ENCODE measurements at places on chromosomes 5 and 9. TPM values are rescaled to one million over a fixed set of nuclear protein-coding genes. Genes with fewer than 3 reads are reported as not detected.

- H3K27ac ChIP-seq = peak overlapping the region; percentile 92
- H3K4me1 ChIP-seq = peaks cover 31% of the 10 kb centered on the region
- no peaks in the 10 kb centered on the region for H3K36me3 ChIP-seq
- DNase-seq = peak; percentile 74
- no peak overlapping the region for H3K4me3 ChIP-seq
- no peaks in the 10 kb centered on the region for H3K27me3 ChIP-seq
These were observed 5.7 kb upstream of the STING1 start for GRCh38 chr5:139488260-139488659.

DNA sequence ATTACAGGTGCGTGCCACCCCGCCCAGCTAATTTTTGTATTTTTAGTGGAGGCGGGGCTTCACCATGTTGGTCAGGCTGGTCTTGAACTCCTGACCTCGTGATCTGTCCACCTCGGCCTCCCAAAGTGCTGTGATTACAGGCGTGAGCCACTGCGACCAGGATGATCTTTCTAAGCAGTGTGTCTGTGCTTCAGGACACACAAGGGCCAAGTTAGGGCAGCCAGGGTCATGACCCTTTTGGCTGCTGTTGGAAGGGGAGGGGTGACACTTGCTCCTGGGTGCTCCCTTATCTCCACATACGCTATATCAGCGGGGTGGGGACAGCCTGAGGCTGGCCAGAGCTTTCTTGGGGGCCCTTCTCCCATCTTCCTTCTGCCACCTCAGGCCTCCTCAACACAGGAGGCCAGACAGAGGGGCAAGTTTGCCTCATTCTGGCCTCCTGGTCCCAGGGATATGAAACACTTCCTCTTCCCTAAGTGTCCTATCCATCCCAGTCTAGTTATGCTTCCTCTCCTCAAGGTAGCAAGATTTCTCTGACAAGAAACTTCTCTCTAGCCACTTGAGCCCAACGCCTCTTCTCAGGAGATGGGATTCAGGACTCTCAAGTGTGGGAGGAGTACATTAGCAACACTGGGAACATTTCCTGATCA lies 1.9 kb upstream of the ZNF79 start:
- peaks cover 32% of the 10 kb centered on the region for H3K4me1 ChIP-seq
- peak overlapping the region; percentile 68 for H3K4me3 ChIP-seq
- no peaks in the 10 kb centered on the region for H3K27me3 ChIP-seq
- DNase-seq = no peak
- no peak overlapping the region for H3K27ac ChIP-seq
- H3K36me3 ChIP-seq = no peaks in the 10 kb centered on the region

- peak overlapping the region; percentile 52 for H3K4me3 ChIP-seq
- H3K36me3 ChIP-seq = no peaks in the 10 kb centered on the region
- H3K27me3 ChIP-seq = peaks cover 13% of the 10 kb centered on the region
- no peak for DNase-seq
- no peak overlapping the region for H3K27ac ChIP-seq
- H3K4me1 ChIP-seq = peaks cover 49% of the 10 kb centered on the region
These were observed 3.1 kb downstream of the CCDC183 start for GRCh38 chr9:136799079-136799853.

DNA sequence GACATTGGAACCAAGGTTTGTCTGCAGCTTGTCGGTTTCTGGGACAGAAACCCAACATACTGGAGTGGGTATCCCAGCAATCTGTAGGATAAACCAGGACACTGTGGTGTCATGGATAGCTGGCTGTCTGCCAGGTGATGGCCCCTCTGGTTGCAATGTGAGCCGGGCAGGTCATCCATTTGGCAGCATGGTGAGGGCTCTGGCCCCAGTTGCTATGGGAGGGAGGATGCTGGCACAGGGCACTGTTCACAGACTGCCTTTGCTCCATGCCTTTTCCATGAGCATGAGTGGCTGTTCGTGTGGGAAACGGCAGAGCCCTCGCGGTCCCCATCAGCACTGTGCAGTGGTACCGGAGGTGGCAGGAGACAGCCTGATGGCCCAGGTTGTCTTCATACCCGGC lies 6.4 kb downstream of the S1PR3 start:
- H3K4me1 ChIP-seq = peaks cover 63% of the 10 kb centered on the region
- H3K27me3 ChIP-seq = no peaks in the 10 kb centered on the region
- no peaks in the 10 kb centered on the region for H3K36me3 ChIP-seq
- no peak for DNase-seq
- no peak overlapping the region for H3K4me3 ChIP-seq
- peak overlapping the region; percentile 72 for H3K27ac ChIP-seq

DNA sequence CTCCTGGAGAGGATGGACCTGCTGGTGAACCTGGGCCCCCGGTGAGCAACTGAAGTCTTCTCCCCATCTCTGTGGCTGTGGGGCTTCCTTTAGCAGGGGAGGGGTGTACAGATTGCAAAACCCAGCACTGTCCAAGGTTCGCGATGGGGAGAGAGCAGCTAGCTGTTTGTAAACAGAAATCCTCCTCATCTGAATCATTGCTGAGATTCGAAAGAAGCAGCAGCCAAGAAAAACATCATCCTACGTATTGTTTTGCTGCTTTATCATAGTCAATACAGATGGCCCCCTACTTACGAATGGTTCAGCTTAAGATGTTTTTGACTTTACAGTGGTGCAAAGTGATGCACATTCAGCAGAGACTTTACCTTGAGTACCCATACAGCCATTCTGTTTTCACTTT lies 80.0 kb upstream of the TGFBR1 start:
- DNase-seq = no peak
- H3K36me3 ChIP-seq = peaks cover 39% of the 10 kb centered on the region
- no peak overlapping the region for H3K4me3 ChIP-seq
- no peak overlapping the region for H3K27ac ChIP-seq
- H3K4me1 ChIP-seq = peaks cover 8% of the 10 kb centered on the region
- H3K27me3 ChIP-seq = peaks cover 4% of the 10 kb centered on the region

- DNase-seq = no peak
- no peaks in the 10 kb centered on the region for H3K4me1 ChIP-seq
- H3K27ac ChIP-seq = no peak overlapping the region
- no peak overlapping the region for H3K4me3 ChIP-seq
- H3K36me3 ChIP-seq = no peaks in the 10 kb centered on the region
- no peaks in the 10 kb centered on the region for H3K27me3 ChIP-seq
These were observed 168.8 kb downstream of the PDE4D start for GRCh38 chr5:59724482-59725391.

DNA sequence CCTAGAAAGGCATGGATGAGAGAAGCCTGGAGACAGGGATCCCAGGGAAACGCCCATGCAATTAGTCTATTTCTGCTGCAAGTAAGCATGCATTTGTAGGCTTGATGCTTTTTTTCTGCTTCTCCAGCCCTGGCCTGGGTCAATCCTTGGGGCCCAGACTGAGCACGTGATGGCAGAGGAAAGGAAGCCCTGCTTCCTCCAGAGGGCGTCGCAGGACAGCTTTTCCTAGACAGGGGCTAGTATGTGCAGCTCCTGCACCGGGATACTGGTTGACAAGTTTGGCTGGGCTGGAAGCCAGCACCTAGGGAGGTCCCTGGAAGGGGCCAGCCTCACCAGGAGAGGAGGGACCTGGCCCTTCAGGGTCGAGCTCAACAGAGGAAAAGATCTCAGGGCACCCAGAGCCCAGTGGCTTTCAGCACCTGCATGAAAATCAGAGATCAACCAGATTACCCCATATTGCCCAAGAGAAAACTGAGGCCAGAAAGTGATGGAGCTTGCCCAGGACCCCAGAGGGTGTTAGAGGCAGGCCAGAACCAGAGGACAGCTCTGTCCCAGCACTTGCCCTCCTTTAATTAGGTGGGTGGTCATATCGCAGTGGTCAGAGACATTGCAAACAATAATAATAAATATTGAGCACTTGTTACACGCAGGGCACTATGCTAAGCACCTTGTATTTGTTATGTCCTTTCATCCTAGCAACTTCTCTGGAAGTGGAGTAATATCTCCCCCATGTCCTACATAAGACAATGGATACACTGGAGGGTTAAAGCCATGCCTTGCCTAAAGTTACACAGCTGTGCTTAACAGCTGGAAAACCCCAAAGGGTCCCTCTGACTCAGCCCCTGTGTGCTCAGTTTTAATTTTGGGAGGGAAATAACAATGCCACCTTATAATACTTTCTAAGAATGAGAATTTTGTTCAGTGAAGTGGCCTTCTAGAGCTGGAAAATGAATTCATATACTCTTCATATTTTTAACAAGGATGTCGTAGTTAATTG lies 67.1 kb downstream of the KLF4 start:
- H3K4me1 ChIP-seq = peaks cover 13% of the 10 kb centered on the region
- no peaks in the 10 kb centered on the region for H3K36me3 ChIP-seq
- no peak overlapping the region for H3K4me3 ChIP-seq
- H3K27ac ChIP-seq = no peak overlapping the region

DNA sequence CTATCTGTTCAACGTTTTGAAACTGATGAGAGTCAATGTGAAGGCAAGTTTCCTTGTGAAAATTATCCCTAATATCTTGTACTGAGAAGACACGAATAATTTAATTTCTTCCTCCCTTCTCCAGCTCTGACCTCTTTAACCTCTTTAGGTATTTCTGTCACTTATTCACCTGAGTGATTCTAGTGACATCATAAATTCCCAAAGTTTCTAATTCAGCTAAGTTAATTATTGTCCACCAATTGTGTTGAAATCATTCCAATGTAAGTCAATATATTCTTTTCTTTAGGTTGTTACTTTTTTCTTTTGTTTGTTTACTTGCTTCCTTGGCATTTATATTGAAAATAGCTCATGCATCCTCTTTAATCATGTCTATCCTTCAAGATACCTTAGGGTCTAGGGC lies 143.8 kb downstream of the PAPPA start:
- H3K4me1 ChIP-seq = no peaks in the 10 kb centered on the region
- no peaks in the 10 kb centered on the region for H3K36me3 ChIP-seq
- H3K27ac ChIP-seq = no peak overlapping the region

Gene RMND5B
- total RNA-seq = 31.0 TPM

Gene ELAVL2
- 0.30 TPM for total RNA-seq

Gene PCDHGC3
- total RNA-seq = 24.0 TPM
